ENCODE measurements at places on chromosomes 11 and 22. TPM values are rescaled to one million over a fixed set of nuclear protein-coding genes. Genes with fewer than 3 reads are reported as not detected.
A peak's percentile ranks its signal among the peaks of the same experiment; 100 is the strongest.

The CNGA4 gene
- total RNA-seq, result 0.32 TPM

DNA sequence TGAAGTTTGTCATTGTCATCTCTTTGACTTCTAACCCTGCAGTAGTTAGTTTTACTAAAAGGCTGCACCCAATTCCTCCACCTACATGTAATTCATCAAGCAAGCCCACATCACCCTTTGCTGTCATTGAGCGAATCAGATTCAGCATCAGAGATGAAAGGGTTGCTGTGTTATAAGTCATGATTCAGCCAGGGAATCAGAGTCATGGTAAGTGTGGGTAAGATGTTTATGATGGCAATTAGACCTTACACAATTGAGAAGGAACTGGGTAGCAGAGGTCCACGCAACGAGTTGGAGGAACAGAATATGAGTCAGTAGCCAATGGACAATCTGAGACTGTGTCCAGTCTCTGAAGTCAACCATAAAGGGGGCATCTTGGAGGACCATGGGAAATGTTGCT is 162.8 kb upstream of the SNX19 start:
- no peak for DNase-seq
- H3K4me3 ChIP-seq, result no peak overlapping the region
- H3K4me1 ChIP-seq, result no peaks in the 10 kb centered on the region
- H3K36me3 ChIP-seq, result no peaks in the 10 kb centered on the region

The GLB1L2 gene
- total RNA-seq, result 2.0 TPM

The DAGLA gene
- 5.5 TPM for total RNA-seq

DNA sequence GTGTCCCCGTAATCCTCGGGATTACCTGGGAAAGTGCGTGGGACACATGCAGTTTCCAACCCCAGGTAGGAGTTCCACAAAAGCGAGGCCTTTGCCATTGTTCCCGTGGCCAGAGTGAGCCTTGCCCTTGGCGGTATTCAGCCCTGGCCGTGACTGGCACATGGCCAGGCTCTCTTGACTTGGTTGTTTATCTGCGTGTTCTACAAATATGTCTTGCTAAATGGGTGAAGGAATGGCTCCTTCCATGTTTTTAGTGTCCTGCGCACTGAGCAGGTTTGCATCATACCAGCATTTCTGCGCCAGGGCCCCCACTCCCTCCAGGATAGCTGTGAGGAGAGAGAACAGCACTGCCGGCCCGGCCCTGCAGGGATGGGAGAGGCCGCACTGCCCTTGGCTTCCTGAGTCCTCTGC is 20.0 kb downstream of the POLR3H start:
- H3K36me3 ChIP-seq, result peaks cover 61% of the 10 kb centered on the region
- peak; percentile 40 for DNase-seq
- H3K27me3 ChIP-seq, result no peaks in the 10 kb centered on the region
- H3K27ac ChIP-seq, result peak overlapping the region; percentile 45

The ADAMTS8 gene
- 6.6 TPM for total RNA-seq

DNA sequence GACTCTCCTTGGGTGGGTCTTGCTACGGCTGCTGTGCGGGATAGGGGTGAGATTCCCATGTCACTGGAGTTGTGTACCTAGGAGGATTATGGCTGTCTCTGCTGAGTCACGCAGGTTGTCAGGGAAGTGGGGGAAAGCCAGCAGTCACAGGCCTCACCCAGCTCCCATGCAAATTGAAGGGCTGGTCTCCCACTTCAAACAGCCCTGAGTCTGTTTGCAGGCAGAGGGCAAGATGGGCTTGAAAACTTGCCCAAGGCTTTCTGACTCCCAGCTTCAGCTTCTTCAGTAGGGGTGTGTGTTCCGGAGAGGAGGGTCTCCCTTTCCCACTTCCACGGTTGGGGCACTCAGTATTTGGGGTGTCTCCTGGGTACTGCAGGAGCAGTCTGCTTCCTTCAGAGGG is 10.9 kb upstream of the SC5D start:
- H3K36me3 ChIP-seq, result no peaks in the 10 kb centered on the region
- H3K4me3 ChIP-seq, result no peak overlapping the region
- DNase-seq, result no peak
- peak overlapping the region; percentile 91 for H3K27ac ChIP-seq
